ENCODE measurements at places on chromosomes 11 and 22.

DNA sequence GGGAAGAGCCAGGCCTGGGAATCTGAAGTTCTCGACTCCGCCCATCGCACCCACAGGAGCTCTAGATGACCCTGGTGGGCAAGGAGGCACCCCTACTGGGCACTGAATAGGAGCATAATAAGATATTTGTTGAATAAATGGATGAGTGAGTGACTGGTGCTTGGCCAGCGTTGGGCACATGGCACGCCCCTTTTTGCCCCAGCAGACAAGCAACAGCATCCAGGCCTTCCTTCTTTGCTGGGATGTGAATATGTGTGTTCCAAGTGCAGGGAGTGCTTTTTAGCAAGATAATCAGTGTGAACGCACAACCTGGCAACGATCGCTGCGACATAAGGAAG, 443 bp upstream of the CELF1 start:
- DNase-seq: no peak

- no peak for DNase-seq
These were observed 8.1 kb downstream of the APIP start for GRCh38 chr11:34907934-34908593.

DNA sequence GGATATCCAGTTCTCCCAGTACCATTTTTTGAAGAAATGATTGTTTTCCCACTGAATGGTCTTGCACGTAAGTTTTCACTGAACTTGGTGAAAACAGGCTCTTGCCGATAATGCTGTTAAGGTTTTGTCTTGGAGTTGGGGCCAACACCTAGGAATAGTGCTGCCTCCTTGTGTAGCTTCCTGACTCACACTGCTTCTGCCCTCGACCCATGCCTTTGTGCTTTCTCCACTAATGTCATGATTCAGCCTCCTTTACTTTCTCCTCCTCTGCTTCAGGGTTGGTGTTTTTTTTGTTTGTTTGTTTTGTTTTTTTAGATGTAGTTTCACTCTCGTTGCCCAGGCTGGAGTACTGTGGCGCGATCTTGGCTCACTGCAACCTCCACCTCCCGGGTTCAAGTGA, 30.2 kb downstream of the SLC5A1 start:
- no peak for DNase-seq

DNA sequence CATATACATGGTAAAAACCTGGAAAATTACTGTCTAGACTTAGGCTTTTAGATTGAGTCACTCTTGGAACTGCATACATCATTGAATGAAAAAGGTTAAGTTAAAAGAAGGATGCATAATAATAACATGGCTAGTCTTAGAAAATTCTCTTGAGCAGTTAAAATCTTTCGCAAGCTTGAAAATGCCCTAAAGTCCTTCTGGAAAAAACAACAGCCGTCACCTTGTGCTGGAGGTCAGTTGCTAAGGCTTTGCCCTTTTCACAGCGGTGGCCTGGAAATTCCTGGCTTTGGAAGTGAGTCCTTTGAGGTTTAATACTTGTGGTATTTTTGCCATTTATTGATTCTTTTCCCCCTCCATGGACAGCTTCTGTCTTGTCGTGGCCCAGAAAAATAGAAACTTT, 17.4 kb upstream of the FBLN1 start:
- DNase-seq: no peak
